ENCODE measurements at places on chromosomes 2 and 18.

DNA sequence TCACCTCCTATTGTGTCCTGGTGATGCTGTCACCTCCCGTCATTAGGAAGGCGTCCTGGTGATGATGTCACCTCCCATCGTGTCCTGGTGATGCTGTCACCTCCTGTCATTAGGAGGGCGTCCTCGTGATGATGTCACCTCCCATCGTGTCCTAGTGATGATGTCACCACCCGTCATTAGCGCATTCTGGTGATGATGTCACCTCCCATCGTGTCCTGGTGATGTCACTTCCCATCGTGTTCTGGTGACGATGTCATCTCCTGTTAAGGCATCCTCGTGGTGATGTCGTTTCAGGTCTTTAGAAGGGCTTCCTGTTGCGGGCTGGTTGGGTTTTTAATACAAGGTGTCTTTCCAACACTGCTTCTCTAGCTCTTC, 40.7 kb downstream of the CTDP1 start:
- no peak for DNase-seq

DNA sequence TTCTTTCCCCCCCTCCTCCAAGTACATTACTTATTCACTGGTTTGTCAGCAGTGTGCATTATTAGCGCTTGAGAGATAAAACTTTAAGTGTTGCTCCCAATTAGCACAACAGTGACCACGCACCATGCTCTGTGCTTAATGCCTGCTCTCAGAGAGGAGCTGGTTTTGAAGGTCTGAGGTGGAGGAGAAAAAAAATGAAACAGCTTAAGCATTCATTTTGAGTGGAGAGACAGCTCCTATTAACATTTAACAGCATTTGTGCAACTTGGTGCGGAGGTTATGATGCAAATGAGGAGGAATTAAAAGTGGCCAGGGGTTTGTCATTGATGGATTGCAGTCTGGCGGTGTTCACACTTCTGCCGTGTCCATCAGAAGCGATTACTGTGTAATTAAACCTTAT, 141.8 kb downstream of the FIGN start:
- no peak for DNase-seq

GRCh38 chr18:28256166-28256565, 79.2 kb upstream of the CDH2 start:
- no peak for DNase-seq

GRCh38 chr2:33839791-33840190, 240.7 kb upstream of the FAM98A start:
- DNase-seq = no peak

- no peak for DNase-seq
Measured at GRCh38 chr18:8771930-8772329, 66.6 kb downstream of the MTCL1 start.

DNA sequence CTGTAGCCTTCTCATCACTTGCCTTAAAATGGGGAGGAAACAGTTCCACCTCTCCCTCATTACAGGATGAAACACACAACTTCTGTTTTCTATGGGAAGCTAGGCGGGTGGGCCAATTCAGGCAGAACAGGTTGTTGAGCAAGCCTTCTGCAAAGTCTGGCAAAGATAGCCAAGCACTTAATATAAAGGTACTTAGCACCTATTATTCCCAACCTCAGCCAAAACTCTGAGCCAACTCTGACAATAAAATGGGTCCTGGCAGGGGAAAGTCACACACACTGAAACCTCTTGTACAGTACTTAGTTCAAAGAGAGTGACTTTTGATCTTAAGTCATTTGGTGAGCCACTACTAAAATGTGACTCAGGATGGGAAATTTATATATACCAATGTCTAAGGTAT, 15.8 kb upstream of the SOCS6 start:
- DNase-seq = no peak

DNA sequence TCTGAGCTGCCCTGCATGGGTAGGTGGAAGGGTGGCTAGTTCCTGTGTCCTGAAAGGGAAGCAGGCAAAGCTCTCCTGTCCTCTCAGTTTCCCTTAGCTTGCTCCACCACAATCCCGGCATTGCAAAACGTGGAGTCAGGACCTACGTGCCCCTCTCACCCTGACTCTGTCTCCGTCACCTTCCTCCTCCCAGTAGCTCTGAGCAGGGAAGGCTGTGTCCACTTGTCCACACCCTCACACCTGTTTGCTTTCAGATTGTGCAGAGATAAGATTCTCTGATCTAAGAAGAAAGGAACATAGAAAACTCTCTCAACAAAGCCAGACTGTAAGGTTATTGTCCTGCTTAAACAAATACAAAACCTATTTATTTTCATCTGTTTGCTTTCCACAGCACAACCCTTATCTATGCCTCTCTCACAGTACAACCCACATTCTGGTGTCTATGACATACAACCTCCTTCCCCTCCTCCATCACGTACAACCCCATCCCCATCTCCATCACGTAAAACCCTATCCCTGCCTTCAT, 79.0 kb downstream of the ALPK2 start:
- DNase-seq = no peak

- no peak for DNase-seq
Measured at GRCh38 chr2:42602876-42603219, 34.4 kb downstream of the MTA3 start.

DNA sequence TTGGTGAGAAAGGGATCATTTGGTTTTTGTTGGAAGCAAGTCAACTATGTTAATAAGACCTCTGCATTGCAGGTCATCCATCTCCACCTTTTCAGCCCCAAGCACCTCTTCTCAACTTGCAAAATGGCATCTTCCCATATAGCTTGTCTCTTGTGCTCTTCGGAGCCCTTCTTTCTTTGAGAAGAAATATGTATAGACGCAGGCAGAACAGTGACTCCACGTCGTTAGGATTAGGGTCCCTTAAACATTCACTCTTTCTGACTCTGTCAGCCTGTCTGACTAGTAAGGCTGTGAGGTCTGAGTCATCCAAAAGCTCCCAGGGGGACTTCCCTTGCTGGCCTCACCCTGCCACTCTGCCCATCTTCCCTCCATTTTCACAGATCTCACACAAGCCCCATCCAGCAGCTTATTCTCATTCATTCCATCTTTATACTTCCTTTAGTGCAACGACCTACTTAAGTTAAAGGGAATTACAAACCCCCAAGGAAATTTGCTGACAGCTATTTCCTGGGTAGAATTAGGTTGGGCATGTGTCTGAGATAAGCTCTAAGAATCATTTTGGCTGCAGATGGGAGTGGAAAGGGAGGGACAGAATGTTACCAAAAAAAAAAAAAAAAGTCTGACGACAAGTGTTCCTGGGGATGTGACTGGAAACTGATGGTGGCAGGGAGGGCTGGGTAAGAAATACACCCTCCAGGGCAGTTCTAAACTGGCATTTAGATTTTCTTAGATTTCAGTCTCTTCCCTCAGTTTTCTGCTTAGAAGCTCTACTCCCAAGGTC, 37.7 kb upstream of the MEX3C start:
- no peak for DNase-seq

GRCh38 chr18:61992285-61992684, 99.5 kb upstream of the RNF152 start:
- DNase-seq = no peak

GRCh38 chr2:202165945-202166344, 72.5 kb downstream of the SUMO1 start:
- DNase-seq = no peak

- DNase-seq = no peak
Measured at GRCh38 chr18:53426666-53427184, 797.7 kb downstream of the MBD2 start.

DNA sequence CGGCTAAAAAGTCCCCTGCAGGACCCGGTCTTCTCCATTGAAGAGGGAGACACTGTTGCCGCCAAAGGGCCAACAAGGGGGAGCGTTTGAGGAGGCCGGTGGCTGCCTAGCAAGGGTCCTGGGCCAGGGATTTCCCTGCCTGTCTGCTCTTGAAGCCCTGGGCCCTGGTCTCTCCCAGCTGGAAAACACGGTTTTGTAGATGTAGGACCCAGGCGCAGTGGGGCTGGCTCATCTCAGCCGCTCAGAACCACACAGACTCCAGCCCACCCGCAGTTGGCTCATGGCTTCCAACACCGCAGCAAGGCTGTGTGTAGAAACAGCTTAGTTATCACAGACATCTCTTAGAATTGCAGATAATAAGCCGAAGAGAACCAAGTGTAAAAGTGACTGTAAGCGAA, 57.1 kb upstream of the TWIST2 start:
- DNase-seq = no peak

- DNase-seq = no peak
Measured at GRCh38 chr2:171598713-171599319, 76.5 kb downstream of the CYBRD1 start.

DNA sequence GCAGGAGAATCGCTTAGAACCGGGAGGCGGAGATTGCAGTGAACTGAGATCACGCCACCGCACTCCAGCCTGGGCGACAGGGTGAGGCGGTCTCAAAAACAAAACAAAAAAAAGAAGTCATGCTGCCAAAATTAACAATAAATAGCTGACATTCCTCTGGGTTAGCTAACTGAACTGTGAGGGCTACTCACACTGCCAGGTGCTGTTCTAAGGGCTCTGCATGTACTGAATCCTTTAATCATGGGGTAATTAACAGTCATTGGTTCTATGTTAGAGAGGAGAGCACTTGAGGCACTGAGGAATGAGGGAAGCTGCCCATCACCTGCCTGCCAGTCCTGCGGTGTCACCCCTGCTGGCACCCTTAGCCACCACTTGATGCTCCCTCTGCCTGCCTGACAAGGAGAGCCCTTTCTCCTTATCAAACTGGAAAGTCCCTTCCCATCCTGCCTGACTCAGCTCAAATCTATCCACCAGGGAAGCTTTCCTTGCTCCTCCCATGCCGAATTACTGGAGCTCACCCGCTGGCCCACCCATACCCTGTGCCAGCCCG, 73.0 kb upstream of the RIOK3 start:
- DNase-seq = no peak

- DNase-seq = no peak
Measured at GRCh38 chr2:1538663-1539062, 125.4 kb downstream of the TPO start.

- no peak for DNase-seq
Measured at GRCh38 chr2:112155331-112156151, 17.4 kb downstream of the FBLN7 start.

GRCh38 chr18:41396861-41397260, 558.2 kb upstream of the PIK3C3 start:
- DNase-seq = no peak

DNA sequence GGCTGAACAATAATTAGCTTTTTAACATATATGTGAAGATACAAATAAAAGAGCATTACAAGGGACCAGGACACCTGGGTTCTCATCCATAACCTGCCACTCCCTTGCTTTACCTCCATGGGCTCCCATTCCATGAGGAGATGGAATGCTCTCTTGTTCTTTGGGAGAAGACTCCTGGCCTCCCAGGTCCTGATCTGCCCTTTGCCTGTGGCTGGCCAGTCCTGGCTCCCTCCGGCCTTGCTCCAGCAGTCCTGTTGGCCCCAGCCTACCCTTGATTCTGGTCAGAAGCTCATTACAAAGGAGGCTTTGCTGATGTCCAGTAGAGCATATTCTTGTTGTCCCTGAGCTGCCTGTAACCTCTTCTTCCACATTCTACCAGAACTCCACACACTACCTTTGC, 60.3 kb downstream of the ADD2 start:
- no peak for DNase-seq

- DNase-seq = no peak
Measured at GRCh38 chr18:26415631-26416030, 132.7 kb downstream of the KCTD1 start.

DNA sequence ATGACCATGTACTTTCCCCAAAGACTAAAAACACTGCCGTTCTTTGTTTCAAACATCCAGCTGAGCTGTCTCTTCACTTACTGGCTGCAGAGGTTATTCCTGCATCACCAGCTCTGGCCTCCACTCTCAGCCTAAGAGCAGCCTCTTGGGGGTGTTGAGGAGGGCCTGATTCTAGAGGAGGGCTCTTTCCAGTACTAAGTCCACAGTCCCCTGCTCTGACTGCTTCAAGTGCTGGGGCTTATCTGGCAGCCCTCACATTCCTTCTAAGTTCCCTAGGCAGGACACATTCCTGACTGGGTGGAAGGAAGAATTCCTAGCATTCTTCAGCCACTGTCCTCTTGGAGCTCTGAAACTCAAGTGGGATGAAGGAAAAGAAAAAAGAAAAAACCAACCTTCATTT, 32.9 kb upstream of the EHBP1 start:
- no peak for DNase-seq

DNA sequence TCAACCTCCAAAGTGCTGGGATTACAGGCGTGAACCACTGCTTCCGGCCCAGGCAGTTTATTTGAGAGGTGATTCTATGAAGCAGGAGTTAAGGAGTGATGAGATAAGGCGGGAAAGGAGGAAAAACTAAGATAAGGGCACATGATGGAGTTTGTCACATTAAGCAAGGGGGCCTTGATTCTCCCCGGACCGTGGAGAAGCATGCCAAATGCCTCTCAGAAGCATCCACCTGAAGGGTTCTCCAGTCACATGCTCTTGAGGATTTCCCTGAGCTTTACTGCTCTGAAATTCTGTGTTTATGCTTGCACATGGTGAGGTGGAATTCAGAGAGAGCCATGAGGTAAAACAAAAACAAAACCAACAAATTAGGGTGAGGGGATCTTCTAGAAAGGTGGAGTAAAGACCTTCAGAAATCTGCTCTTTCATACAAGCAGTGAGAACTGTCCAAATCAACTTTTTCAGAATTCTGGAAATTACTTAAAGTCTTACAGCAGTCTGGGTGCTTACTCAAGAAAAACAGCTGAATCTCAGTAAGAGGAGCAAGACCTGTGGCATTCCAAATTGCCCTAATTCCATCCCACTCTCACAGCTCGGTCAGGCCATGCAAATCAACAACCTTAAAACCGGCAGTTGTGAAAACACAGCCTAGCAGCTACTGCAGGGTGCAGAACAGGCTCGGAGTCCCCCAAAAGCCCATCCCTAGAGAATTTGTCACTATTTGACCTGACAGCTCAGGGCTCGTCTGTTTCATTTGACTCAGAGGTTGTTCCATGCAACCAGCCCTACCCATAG, 69.1 kb upstream of the CTLA4 start:
- no peak for DNase-seq

- DNase-seq = peak; percentile 23
Measured at GRCh38 chr2:39127973-39128372, 7.1 kb upstream of the SOS1 start.

GRCh38 chr2:199685669-199686068, 165.3 kb downstream of the FTCDNL1 start:
- no peak for DNase-seq

- DNase-seq = no peak
Measured at GRCh38 chr18:46336278-46337111, 232.3 kb downstream of the HAUS1 start.

- no peak for DNase-seq
Measured at GRCh38 chr2:55051026-55051866, 995 bp upstream of the RTN4 start.

GRCh38 chr2:69936906-69937305, 22.0 kb downstream of the MXD1 start:
- no peak for DNase-seq

GRCh38 chr18:61544178-61544577, 210.9 kb downstream of the CDH20 start:
- no peak for DNase-seq
